ENCODE measurements at places on chromosomes 5 and 9. TPM values are rescaled to one million over a fixed set of nuclear protein-coding genes. Genes with fewer than 3 reads are reported as not detected.

MRPL41 gene
- total RNA-seq: 33.2 TPM

NRG2 gene
- total RNA-seq: 0.96 TPM

NUTM2G gene
- not detected for total RNA-seq

ZNF618 gene
- 41.2 TPM for total RNA-seq

PRKACG gene
- not detected for total RNA-seq

BDP1 gene
- 30.9 TPM for total RNA-seq

HTR1A gene
- total RNA-seq: not detected

PLCXD3 gene
- 0.33 TPM for total RNA-seq

ABO gene
- 0.10 TPM for total RNA-seq

TIMD4 gene
- total RNA-seq: not detected

CDC25C gene
- total RNA-seq: 7.9 TPM

PCDHA5 gene
- 0.10 TPM for total RNA-seq

SOWAHA gene
- not detected for total RNA-seq

ALG2 gene
- 58.5 TPM for total RNA-seq

ARL14EPL gene
- total RNA-seq: 0.67 TPM

CCNI2 gene
- under 0.01 TPM for total RNA-seq

FAM221B gene
- not detected for total RNA-seq

ASTN2 gene
- 2.0 TPM for total RNA-seq

FBXO4 gene
- total RNA-seq: 9.3 TPM

CD180 gene
- not detected for total RNA-seq

LRRC19 gene
- not detected for total RNA-seq

FBP2 gene
- total RNA-seq: not detected

IFNA13 gene
- not detected for total RNA-seq

PCDHGA6 gene
- total RNA-seq: 7.2 TPM

IRGM gene
- not detected for total RNA-seq

NDST1 gene
- total RNA-seq: 77.1 TPM

UBAP1 gene
- total RNA-seq: 40.5 TPM
